ENCODE measurements at places on chromosomes 1 and 21.

- DNase-seq = no peak
Measured at GRCh38 chr1:94096797-94097549, 24.0 kb downstream of the ABCA4 start.

DNA sequence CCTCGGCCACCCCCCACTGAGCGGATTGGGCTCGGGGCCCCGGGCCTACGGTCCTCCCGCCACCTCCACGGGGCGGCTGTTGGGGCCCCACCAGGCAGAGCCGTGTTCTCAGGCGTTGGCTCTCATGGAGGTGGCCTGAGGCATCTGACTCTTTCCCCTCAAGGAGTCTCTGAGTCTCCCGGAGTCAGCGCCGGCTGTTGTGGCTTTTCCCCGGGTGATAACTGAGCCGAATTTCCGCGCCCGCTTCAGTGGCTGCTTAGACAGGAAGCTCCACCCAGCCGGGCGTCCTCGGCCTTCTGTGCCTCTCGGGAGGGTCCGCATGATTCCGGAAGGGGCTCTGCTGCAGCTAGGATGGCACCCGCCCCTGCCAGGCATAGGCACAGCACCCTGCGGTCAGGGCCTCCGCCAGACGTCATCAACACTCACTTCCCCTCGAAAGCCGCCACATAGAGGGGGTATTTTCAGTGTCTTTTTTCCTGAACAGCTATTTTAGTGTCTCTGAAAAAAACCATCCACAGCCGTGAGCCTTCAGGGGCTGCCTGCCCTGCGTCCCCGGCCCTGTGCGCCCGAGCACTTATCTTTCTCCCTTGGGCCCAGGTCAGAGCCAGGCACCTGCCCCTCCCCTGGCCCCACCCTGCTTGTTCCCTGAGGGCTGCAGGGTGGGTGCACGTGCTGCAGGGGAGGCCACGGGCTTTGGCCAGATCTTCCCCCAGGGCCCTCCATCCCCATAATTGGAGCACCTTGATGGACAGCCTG is 72.9 kb downstream of the SKI start:
- DNase-seq = peak; percentile 54

- no peak for DNase-seq
Measured at GRCh38 chr1:100452641-100453040, 85.3 kb upstream of the GPR88 start.

DNA sequence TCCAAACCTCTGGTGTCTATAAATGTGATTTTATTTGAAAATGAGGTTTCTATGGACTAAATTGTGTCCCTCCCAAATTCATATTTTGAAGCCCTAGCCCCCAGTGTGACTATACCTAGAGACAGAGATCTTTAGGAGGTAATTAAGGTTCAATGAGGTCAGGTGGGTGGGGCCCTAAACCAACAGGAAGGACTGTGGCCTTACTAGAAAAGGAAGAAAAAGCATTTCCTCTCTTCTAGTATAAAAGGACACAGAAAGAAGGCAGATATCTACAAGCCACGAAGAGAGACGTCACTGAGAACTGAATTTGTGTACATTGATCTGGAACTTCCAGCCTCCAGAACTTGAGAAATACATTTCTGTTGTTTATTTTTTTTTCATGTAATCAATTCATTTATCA is 123.1 kb upstream of the RUNX1 start:
- no peak for DNase-seq

DNA sequence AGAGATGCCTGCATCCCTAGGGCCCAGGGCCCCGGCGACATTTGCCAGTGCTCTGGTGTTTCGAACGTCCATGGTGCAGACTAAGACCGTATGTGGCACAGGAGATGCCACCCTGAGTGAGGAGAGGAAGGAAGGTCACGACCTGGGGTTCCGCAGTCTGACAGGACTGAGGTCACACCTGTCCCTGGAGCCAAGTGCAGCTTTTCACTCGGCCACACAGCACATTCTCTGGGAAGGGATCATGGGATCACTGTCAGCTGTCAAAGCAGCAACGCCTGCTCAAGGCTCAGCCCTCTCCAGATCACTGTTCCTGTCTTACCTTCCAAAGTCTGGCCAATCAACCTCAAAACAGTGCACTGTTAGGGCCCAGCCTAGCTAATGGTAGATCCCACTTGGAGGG is 243.6 kb downstream of the SIPA1L2 start:
- DNase-seq = no peak

- DNase-seq = no peak
Measured at GRCh38 chr21:28357743-28358142, 634.9 kb downstream of the LTN1 start.

- DNase-seq = no peak
Measured at GRCh38 chr1:19798486-19799229, 1.1 kb downstream of the TMCO4 start.

GRCh38 chr1:48966583-48966982 is 189.9 kb upstream of the BEND5 start:
- DNase-seq = no peak

DNA sequence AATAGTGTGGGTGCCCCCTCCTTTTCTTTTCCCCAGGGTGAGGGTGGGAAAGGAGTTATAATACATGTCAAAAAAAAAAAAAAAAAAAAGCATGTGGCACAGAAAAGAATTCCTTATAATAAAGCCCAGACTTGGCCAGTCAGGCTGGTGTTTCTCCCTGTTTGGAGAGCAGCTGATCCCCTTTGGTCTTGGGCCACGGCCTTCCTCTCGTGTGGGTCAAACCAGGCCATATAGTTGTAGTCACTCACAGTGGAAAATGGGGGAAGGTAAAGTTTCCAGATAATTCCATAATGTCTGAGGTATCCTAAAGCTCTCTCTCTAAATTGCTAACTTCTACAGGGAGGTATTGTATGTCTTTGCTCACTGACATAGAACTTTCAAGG is 22.0 kb downstream of the CLIC6 start:
- no peak for DNase-seq

GRCh38 chr1:202586018-202586821 is 124.0 kb downstream of the SYT2 start:
- no peak for DNase-seq

- no peak for DNase-seq
Measured at GRCh38 chr1:79215311-79215710, 208.8 kb upstream of the ADGRL4 start.

DNA sequence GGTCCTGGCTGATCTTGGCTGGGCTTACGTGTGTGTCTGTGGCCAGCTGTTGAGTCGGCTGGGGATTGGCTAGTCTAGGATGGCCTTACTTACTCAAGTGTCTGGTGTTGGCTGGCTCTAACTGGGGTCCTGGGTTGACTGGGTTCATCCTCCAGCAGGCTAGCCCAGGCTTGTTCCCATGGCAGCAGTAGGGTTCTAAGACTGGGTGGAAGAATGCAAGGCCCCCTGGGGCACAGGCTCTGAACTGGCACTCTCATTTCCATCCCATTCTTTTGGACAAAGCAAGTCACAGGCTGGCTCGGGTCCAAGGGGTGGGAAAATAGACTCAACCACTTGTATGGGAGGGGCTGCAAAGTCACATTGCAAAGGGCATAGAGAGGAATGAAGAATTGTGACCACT is 7.9 kb upstream of the OPRD1 start:
- DNase-seq = no peak

GRCh38 chr1:154999571-155000410 is 2.8 kb upstream of the ZBTB7B start:
- DNase-seq = no peak

- DNase-seq = no peak
Measured at GRCh38 chr1:210396541-210396940, 67.8 kb downstream of the HHAT start.

DNA sequence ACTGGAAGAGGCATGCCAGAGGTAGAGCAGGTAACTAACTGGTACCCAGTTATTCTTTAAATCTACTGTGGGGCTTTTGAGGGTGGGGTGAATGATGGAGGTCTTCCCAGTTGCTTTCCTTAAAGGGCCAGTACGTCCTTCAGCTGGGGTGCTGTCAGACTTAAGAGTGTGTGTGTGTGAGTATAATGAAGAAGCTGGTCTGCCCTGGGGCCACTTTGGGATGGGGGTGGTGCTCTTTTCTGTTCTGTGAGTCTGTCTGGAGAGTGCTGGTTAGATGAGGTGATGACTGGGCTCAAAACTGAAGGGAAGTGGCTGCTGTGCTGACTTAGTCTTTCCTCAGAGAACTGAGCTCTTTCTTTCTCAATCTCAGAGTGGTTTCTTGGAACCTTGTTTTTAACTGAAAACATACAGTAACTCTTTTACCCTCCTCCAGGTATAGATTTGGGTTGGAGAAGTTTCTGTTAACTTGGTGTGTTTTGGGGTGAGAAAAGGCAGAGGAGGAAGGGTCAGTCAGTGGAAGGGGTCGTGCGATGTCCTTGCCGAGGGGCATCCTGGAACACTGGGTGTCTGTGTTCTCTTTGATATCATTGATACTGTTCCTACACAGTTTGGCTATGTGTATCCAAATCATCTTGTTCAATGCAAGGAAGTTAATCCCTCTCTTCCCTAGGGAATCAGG is 746 bp downstream of the MACF1 start:
- peak; percentile 46 for DNase-seq

- DNase-seq = no peak
Measured at GRCh38 chr1:91141858-91142257, 120.0 kb upstream of the ZNF644 start.

DNA sequence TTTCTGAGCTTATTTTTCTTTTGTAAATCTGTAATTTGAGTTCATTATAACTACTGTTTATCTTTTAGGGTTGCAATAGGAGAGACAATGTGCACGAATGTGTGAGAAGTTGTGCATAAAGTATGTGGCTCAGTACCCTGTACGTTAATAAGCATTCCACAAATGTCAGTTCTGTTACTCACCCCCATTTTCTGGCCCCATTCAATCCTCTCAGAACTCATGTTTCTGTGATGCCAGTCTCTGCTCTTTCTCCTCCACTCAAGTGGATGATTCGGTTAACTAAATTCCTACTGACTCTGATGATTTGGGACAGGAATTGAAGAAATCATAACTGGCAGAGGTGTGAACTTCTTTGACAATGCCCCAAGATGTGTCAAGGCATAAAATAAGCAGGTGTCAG is 10.2 kb upstream of the DMRTB1 start:
- no peak for DNase-seq

- DNase-seq = no peak
Measured at GRCh38 chr1:3222042-3222692, 153.2 kb downstream of the PRDM16 start.

DNA sequence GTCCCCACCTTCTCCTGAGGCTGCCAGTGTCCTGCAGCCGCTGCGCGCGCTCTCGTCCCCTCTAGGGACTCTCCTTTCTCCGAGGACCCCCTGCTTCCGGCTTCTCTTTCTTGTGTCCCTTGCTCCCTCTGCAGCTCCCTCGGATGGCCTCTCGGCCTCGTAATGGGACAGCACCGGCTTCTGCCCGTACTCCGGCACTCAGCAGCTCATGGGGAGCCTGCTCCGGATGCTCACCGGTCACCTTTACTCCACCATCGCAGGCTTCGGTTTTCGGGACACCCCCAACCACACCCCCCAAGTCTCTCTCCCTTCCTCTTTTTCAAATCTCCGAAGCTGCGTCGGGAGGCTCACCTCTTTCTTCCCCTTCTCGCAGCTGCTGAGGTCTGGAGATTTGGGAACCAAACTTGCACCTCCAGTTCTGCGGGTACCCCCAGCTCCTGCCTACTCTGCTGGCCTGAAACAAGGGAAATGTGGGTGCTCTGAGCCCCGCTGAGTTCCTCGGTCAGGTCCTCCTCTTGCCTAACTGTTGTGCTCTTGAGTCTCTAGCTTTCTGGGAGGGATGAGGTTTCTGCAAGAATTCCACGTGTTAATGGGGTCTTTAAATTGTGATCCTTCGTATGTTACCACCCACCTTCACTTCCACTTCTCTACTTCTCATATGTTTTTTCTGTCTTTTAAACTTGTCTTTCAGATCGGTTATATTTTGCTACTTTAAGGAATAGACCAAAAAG is 930 bp downstream of the CDC14A start:
- DNase-seq = peak; percentile 10

- no peak for DNase-seq
Measured at GRCh38 chr21:40333731-40334130, 466.5 kb downstream of the PCP4 start.

GRCh38 chr1:67721650-67722291 is 36.8 kb downstream of the GADD45A start:
- DNase-seq = no peak

DNA sequence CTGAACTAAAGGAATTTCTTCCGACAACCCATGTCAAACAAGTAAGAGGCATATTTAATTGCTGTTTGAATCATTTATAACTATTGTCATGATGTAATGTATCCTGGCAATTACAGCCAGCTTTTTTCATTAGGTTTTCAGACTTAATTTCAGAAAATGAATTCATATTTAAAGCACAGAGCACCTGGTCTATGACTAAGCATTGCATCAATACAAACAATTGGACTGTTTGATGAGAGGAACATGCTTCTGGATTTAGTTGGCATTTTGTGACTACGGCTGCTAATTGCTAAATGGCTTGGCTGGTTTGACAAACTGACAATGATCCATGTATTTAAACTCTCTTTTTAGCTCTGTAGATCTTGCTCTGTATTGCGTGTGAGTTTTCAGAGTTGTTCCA is 853.4 kb downstream of the NCAM2 start:
- DNase-seq = no peak

DNA sequence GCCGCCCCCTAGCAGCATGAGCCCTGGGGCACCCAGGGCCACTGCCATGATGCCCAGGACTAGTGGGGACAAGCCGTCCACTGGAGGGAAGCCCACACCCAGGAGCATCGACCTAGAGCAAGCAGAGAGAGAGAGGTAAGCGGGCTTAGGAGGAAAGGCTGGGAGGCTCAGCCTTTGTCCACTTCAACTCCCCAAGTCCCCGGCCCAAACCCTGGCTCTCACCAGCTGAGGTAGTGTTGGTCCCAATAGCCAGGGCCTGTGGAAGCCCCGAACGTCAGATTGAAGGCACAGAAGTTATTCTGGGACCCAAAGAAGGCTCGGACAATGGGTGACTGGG is 2.4 kb downstream of the GLMP start:
- DNase-seq = no peak

DNA sequence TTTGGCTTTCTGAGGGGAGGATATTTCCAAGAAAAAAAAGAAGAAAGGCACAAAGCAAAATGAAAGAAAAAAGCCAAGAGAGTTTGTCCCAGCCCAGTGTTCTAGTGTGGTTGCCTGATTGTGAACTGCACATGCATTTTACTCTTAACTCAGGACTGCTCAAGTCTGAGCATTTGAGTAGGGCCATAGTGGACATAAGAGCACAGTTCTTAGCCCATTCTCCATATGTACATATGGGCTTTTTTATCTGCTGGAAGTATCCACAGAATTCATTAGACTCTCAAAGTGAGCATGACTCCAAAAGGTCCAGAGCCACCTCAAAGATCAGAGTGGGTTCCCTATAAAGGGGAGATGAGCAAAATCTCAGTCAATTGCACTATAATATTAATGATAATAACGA is 13.6 kb upstream of the DDX59 start:
- DNase-seq = no peak

DNA sequence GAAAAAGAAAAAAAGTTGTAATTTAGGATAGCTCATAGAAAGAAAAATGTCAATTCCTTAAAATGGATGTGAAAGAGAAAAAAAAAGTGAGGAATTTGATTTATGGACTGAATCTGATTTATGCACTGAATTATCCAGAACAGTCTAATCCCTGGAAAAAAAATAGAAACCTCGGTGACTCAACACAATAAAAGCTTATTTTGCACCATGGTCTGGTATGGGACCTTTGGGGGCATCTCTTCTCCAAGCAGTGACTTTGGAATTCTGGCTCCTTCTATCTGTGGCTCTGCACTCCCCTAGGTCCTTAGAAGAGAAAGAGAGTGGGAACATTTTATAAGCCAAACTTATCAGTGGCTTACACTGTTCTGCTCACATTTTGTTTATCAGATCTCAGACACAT is 471.7 kb upstream of the B3GALT2 start:
- no peak for DNase-seq
